ENCODE measurements at places on chromosomes 4 and X. TPM values are rescaled to one million over a fixed set of nuclear protein-coding genes. Genes with fewer than 3 reads are reported as not detected.

Gene NUDT11
- total RNA-seq: 2.3 TPM

Gene TMEM150C
- total RNA-seq: 8.0 TPM

Gene CFAP47
- 3.7 TPM for total RNA-seq

Gene COX7B
- total RNA-seq: 523 TPM

- H3K27me3 ChIP-seq: no peaks in the 10 kb centered on the region
- H3K27ac ChIP-seq: peak overlapping the region; percentile 95
- no peak for DNase-seq
- H3K4me3 ChIP-seq: no peak overlapping the region
Measured at GRCh38 chr4:125833-126232, 1.5 kb downstream of the ZNF718 start.

GRCh38 chrX:20361890-20362262 is 95.2 kb upstream of the RPS6KA3 start:
- H3K4me1 ChIP-seq: no peaks in the 10 kb centered on the region
- no peak overlapping the region for H3K4me3 ChIP-seq
- no peaks in the 10 kb centered on the region for H3K36me3 ChIP-seq

- DNase-seq: no peak
- no peaks in the 10 kb centered on the region for H3K27me3 ChIP-seq
- peaks cover 10% of the 10 kb centered on the region for H3K36me3 ChIP-seq
- H3K27ac ChIP-seq: no peak overlapping the region
Measured at GRCh38 chrX:41526925-41527324, 79.8 kb downstream of the NYX start.

DNA sequence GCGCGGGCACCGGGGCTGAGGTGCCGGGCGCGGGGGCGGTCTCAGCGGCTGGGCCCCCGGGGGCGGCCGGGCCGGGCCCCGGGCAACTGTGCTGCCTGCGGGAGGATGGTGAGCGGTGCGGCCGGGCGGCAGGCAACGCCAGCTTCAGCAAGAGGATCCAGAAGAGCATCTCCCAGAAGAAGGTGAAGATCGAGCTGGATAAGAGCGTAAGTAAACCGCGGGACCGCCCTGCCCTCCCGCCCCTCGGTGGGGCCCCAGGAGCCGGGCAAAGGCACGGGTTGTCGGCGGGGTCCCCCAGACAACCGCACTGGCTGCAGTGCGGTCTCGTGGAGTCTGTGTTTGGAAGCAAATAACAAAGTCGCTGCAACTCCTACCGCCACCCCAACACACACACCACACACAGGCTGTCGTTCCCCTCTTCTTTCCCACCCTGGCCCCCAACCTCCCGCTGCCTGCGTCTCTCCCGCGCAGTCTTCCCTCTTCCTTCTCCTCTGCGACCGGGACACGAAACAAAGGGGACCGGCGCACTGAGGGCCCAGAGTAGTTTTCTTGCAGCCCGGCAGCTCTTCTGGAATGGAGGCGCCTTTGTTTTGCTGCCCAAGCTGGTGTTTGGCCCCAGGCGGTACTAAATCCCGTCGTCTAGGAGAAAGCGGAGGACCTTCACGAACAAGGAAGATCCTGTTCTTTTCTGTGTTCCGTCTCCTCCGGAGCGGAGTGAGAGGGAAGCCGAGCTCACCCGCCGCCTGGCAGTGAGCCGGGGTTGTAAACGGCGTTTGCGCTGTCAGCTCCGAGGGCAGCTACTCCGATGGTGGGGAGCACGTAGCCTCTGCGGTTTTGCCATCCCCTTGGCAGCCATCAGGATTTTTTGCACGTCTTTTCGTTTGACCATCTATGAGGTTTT is 788 bp downstream of the SAP30 start:
- DNase-seq: peak; percentile 73
- no peaks in the 10 kb centered on the region for H3K36me3 ChIP-seq
- H3K27me3 ChIP-seq: no peaks in the 10 kb centered on the region
- peak overlapping the region; percentile 64 for H3K27ac ChIP-seq
- no peaks in the 10 kb centered on the region for H3K4me1 ChIP-seq
- H3K4me3 ChIP-seq: peak overlapping the region; percentile 62

GRCh38 chr4:22969287-22969896 is 276.7 kb downstream of the GBA3 start:
- no peaks in the 10 kb centered on the region for H3K27me3 ChIP-seq
- no peaks in the 10 kb centered on the region for H3K4me1 ChIP-seq
- H3K36me3 ChIP-seq: no peaks in the 10 kb centered on the region
- no peak overlapping the region for H3K27ac ChIP-seq
- H3K4me3 ChIP-seq: no peak overlapping the region
- DNase-seq: no peak
